Cortex of kidney (tissue), 1 donor: ENCODE measurements at places on chromosomes 1 and 21.

- no peak for DNase-seq
These were observed 178.8 kb downstream of the NR5A2 start for GRCh38 chr1:200206340-200206739.

GRCh38 chr1:92273039-92273438, 25.7 kb downstream of the GLMN start:
- DNase-seq, result no peak

GRCh38 chr1:17251246-17251645, 2.3 kb downstream of the PADI3 start:
- no peak for DNase-seq

DNA sequence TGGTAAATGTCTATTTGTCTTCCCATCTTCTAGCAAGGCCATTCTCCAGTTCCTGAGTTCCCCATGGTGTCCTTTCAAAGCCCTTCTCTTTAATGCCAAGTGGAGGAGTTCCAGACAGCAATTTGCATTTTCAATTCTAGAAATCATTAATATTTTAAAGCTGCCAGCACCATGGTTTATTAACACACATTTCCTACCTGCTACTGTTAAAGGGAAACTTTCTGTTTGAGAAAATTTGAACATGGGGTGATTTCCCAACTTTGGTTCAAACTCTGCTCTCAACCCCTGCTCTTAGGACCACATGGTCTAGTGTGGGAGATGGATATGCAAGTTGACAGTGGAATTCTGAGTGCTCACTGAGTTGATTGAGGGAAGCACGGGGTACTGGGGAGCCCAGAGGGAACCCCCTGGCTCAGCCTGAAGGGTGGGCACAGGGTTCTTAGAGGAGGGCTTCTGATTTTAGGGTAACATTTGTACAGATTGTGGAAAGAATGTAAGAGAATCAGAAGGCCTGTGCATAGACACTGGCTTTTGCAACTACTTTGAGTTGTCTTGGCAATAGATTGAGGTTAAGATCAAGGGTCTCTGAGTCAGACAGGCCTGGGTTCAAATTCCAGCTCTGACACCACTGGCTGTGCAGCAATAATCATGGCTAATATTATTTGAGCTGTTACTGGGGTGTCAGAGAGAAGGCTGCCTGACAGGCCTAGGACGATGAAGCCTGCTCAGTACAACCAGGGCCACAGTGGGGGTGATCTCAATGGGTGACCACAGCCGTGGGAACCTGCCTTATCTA, 97.8 kb downstream of the BEND5 start:
- no peak for DNase-seq

- no peak for DNase-seq
These were observed 14.1 kb upstream of the TNR start for GRCh38 chr1:175757381-175758015.

DNA sequence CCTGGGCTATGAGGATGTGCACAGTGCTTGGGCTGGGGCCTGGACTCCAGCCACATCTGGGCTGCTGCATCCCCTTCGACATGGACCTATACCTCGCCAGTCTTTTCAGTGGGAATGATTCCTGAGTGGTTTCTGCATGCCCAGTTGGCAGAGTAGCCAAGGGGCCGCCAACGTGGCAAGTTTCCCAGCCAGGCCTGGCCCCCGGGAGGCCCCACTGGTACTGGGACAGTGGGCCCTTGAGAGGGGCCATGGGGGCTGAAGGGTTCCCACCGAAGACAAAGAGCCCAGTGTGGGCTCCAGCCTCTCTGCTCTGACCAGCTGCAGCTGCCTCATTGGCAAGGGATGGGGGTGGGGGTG, 15.4 kb downstream of the RAP1GAP start:
- no peak for DNase-seq

- no peak for DNase-seq
These were observed 33.0 kb downstream of the ETS2 start for GRCh38 chr21:38838598-38839327.

GRCh38 chr1:61616830-61617229, 108.1 kb downstream of the TM2D1 start:
- no peak for DNase-seq

- no peak for DNase-seq
These were observed 43.8 kb downstream of the BATF3 start for GRCh38 chr1:212655668-212656440.
